ENCODE measurements at places on chromosomes 3 and 15.

- DNase-seq = no peak
These were observed 200.0 kb downstream of the ZNF385D start for GRCh38 chr3:21551019-21551418.

- DNase-seq = no peak
These were observed 516.4 kb downstream of the GBE1 start for GRCh38 chr3:81245043-81245442.

- no peak for DNase-seq
These were observed 27.6 kb downstream of the ZNF860 start for GRCh38 chr3:32009101-32009500.

DNA sequence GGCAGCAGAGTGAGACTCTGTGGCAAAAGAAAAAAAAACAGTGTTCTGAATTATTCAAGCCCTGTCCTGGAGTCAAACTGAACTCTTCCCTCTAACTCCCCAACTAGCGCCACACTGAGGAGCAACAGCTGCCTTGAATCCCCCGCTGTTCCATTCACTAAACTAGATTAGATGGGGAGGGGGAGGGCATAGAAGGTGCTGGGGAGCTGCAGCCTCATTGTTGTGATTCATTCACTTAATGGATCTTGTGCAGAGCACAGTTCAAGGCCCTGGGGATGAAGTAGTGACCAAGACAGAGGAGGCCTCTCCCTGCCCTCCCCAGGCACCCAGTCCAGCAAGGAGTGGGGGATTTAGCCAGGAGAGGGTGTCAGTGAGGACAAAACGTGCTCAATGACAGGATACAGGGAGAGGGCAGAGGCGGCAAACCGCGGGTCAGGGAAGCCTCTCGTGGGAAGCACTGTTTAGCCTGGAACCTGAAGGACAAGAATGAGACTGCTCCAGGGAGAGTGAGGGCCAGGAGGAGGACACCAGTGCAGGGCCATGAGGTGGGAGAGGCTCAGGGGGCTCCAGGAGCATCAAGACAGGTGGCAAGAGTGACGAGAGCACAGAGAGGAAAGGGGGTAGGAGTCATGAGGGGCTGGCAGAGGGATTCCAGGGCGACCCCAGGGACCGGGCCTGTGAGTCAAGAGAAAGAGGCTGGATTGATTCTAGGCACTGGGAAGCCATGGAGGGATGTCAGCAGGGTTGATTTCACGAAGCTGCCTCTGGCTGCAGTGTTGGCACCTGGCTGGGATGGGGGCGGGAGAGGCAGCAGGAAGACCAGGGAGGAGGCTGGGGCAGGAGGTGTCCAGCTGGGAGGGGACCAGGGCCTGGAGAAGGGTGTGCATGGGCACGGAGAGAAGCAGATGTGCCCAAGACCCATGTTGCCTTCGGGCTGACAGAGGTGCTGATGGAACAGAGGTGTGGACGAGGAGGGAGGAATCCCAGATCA is 31.4 kb downstream of the ALS2CL start:
- no peak for DNase-seq

DNA sequence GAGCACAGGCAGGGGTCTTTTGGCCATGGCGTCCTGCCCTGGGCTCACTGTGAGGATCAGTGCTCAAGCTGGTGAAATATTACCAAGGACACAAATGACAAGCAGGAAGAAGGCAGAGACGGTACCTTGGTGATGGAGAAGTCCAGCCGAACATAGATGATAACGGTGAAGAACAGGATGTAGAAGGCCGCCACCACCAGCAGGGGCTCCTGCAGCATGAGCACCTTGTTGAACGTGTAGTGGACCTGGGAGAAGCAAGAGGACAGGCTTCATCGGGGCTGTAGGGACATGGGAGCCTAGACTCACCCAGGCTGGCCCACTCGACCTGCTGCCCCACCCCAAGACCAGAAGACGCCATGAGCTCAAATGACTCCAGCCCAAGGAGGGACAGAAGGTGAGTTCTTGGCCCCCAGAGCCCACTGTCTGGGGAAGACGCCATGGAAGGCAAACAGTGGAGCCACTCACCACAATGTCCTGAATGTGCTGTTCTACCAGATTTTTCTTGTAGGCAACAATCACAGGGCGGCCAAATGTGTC is 25.1 kb downstream of the RPN1 start:
- no peak for DNase-seq

DNA sequence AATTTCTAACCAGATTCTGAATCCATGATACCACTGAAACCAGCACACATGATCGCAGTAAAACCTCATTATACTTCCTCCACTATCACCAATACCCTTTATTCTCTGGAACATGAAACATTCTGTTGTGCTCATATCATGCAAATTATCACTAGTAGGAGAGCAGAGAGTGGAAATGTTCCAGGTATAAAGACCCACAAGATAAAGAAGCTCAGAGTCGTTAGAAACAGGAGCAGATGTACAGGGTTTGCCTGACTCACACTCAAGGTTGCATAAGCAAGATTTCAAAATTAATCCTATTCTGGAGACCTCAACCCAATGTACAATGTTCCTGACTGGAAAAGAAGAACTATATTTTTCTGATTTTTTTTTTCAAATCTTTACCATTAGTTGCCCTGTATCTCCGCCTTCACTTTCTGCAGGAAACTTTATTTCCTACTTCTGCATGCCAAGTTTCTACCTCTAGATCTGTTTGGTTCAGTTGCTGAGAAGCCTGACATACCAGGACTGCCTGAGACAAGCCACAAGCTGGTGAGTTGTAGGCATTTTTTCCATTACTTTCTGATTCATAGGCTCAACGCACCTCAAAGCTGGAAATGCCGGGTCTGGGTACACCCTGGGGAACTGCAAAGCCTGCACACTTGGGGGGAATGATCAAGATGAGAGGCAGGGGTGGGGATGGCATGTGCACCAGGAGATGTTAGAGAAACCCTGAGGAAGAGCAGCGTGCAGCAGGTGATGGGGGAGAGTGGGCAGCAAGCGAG is at the start of gene CCR2:
CCR2 (plus strand) TSS at position 465 of the 764 bp plus-strand sequence. CDS start 3,417 bp downstream, outside the sequence.
- DNase-seq = no peak

DNA sequence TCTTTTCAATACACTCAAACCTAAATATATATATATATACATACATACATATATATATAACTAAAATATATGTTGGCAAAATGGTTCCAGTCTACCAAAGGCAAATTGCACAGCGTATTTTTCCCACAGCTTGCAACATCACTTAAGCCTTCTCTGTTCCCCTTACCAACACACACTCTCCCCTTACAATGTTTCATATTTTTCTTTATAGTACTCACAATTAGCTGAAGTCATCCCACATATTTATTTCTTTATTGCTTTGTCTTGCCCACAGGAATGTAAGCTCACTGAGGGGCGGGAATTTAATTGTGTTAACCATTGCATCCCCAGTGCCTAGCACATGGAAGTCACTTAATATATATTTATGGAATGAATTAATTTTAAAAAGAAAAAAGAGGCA is 288.3 kb downstream of the ULK4 start:
- peak; percentile 13 for DNase-seq

DNA sequence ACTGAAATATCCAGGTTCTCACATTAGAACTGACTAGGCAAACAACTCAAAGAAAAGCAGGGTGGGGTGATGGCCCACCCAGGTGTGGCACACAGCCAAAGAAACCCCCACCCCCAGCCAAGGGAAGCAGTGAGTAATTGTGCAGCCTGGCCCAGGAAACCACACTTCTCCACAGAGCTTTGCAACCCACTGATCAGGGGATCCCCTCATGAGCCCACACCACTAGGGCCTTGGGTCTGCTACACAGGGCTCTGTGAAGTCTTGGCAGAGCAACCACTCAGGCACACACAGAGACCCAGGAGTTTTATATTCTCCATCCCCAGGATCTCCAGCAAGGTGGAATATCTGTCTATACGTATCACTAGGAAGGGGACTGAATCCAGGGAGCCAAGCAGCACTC is 22.2 kb upstream of the TRIM42 start:
- no peak for DNase-seq
